ENCODE measurements at places on chromosomes 5 and 9.

DNA sequence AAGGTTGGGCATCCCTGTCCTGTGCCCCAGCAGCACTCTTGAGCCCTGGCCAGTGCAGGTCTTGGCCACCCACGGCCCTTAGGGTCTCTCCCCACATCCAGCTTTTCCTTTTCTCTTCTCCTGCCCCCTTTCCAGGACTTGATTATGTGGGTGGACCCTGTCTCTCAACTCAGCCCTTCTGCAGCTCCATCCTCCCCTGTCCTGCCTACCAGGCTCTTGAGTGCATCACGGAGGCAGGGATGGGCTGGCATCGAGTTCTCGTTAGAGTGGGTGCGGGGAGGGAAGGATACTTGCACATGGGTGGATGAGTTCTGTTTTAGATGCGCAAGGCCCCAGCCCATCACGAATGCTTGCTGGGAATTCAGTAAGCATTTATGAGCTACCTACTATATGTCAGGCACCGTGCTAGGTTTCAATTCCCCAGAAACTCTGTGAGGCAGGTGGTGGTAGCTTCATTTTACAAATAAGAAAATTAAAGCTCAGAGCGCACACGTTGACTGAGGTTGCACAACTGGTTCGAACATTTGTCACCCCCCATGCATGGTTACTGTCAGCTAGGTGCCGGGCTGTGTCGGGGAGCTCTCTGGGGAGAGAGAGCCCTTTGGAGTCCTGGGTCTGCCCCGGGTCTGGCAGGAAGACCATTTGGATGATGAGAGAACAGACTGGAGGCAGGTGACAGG lies 144.6 kb upstream of the PITX1 start:
- no peak for DNase-seq

DNA sequence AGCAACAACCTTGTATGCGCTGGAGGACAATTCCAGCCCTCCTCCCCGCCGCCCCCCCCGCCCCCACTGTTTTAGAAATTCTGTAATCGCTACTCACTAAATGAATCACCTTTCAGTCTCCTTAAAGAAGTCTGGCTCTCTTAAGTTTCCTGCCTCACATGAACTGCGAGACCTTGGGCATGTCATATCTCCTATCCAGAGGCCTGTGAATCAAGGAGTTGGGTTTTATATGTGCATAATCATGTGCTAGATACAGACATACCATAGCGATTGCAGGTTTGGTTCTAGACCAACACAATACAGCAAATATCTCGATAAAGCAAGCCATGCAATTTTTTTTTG lies 337 bp upstream of the DMAC1 start:
- no peak for DNase-seq

- no peak for DNase-seq
Observed at GRCh38 chr9:37383393-37383792, 39.1 kb upstream of the GRHPR start.

DNA sequence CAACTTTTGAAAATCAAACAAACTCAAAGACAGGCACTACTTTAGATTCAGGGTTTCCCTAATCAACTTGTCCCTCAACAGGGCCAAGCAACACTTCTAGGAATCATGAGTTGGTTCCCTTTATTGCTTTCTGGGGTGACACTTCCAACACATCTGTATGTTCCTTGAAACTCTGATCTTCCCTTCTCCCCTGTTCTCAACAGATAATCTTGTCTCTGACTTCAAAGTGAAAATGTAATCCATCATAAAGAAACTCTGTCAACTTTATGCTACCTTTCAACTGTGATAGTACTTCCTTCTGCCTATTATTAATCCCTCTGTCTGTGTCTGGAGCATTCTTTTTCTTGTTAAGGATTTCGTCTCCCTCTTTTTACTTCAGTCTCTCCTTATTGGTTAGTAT lies 250.1 kb upstream of the MEF2C start:
- DNase-seq = no peak

DNA sequence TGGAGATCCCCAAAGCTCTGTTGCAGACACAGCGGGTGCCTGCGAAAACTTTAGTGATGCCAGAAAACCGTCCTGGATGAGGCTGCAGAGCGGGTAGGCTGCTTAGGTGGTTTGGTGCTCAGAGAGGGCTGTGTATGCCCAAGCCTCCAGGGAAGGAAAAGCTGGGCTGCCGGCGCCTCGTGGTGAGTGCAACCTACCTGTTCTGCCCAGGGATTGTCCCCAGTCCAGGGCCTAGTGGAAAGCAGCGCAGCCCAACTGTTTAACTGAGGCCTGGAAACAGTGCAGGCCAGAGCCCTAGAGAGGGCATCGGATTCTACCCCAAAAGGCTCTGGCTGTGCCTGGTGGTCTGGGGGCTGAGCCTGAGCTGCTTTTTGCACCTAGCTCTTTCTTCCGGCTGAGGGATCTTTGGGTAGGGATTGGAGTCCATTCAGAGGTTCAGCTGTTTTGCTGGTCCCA lies 2.8 kb downstream of the LMX1B start:
- no peak for DNase-seq

DNA sequence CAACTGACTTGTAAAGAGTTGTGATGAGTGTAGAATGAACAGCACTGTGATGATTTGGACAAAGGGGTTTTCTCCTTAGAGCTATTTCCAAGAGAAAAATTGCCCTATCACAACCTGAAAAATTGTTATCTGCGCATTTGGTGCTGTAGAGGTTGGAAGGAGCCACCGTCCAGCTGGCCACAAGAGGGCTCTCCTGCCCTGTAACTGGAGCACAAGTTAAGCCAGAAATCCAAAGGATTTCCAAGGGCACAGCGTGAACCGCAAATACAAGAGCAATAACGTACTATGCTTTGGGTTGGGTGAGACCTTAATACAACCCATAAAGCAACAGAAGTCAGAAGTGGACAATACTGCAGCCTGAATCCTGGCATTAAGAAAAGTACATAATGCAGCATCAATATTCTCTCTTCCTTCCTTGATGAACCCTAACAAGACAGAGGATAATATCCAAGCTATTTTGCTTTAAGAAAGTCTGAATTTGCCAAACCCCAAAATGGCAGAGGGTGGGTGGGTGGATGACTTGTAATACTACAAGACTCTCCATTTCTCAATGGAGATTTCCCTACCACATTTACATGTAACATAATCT lies 56.8 kb upstream of the SMIM32 start:
- DNase-seq = peak; percentile 21

DNA sequence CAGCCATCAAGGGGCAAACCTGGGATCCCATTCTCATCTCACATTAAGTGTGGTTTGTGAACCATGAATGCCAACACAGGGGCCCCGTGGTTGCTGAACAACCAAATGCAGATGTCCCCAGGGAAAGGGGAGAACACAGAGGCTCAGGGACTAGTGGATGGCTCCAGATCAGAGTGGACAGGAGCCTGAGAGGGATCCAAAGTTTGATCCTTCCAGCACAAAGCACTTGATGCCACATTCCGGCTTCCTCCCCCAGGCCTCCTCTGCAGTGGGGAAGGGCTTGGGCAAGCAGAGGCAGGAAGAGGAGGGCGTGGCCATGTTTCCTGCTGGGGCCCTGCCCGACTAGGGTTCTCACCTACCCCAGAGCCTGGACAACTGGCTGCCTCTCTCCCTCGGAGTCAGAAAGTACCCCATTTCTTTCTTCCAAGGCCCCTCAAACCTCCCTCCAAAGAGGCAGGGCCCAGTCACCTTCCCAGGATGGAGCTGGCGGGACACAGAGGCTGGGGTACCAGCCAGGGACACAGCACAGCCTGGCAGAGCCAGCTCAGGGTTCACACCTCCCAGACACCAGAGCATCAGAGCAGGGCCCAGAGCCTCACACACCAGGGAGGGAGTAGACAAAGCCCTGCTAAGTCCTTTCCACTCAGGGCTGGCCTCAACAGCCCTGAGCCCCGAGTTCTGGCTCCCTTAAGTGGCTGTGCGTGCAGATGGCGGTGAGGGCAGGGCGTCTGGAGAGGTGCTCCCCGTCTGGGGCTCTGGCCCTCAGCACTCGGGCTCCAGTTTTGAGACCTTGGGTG lies 4.3 kb upstream of the RNF44 start:
- DNase-seq = peak; percentile 79

DNA sequence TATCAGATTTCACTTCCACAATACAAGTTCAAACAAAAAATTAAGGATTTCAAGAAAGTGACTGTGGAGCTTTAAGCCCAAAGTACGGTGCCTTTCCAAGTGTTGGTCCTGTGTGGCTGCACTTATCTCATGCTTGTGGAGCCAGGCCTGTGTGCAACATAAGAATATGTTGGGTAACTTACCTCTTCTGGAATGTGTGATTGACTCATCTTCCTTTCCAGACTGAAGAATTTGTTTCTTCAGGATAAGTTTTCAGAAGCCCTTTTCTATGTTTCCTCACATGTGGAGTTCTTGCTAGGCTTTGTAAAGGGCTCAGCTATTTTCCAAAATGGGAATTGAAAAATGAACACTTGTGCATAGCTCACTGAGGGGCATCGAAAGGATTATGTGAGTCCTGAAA lies 485.1 kb upstream of the PAPPA start:
- no peak for DNase-seq

- peak; percentile 86 for DNase-seq
Observed at GRCh38 chr5:151213803-151214613, 9.9 kb downstream of the CCDC69 start.

DNA sequence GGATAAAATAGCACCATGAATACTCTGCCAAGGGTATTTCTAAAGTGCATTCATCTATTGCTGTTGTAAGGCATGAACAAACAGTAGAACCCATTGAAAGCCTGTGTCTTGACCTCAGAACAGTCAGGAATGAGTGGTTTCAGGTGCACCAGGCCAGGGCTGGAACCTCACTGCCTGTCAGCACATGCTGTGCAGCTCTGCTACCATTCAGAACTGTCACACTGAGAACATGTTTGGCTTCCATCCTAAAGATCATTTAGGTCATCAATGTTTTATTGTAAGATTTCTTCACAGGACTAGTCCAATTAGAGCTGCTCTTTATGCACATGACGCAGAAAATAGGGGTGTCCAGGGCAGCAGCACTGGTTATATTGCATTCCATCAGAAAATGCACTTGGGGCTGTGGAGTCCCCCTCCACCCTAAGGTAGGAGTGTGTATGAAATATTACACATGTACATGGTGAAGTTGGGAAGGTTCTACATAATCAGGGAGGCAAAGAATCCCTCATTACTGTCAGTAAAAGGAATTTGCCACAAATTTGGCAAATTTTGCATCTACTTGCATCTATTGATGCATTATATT lies 408.0 kb downstream of the CTNND2 start:
- DNase-seq = no peak

- no peak for DNase-seq
Observed at GRCh38 chr5:162160401-162160800, 92.8 kb downstream of the GABRG2 start.

GRCh38 chr5:17294639-17295311 lies 77.3 kb downstream of the BASP1 start:
- no peak for DNase-seq

- no peak for DNase-seq
Observed at GRCh38 chr9:105173306-105173705, 71.1 kb upstream of the SLC44A1 start.

DNA sequence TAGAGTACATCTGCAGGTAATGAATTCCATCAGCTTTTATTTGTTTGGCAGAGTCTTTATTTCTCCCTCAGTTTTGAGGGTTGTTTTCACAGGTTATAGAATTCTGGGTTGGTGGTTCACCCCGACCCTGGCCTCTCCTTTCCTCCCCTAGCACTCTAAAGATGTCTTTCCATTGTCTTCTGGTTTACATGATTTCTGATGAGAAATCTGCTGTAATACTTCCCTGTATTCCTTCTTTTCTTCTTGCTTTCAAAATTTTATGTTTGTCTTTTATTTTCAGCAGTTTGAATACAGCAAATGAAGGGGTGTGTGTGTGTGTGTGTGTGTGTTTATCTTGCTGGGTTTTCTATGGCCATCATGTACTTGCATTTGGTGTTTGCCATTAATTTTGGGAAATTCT lies 312.0 kb upstream of the RPS23 start:
- DNase-seq = no peak

DNA sequence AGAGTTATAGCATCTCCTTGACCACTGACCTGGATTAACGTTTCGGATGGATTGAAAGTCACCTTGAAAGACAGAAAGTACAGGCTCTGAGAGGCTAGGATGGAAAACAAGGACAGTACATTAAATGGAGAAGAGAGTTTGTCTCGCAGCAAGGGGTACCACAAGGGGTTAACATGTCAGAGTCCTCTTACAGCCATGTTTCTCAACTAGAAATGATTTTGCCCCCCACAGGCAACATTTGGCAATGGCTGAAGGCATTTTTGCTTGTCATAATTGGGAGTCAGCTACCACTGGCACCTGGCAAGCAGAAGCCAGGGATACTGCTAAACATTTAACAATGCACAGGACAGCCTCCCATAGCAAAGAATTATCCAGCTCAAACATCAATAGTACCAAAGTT lies 90.8 kb upstream of the EQTN start:
- no peak for DNase-seq

- no peak for DNase-seq
Observed at GRCh38 chr5:14414656-14415023, 167.0 kb upstream of the OTULINL start.

DNA sequence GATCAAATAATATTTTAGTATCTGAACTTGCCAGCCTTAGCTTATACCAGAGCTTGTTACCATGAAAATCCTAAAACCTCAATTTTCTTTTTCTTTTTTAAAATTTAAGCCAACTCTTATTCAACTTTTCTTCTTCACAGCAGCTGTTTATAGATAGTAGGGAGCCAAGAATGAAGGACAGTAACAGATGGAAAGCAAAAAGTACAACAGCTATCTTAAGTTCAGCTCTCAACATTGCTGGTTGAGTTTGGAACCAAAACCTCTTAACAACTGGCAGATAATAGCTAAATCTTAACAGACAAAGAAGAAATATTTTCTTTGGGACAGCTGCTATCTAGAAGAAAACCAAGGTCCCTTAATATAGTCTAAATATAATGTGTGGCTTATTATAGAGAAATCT lies 74.7 kb downstream of the PJA2 start:
- DNase-seq = no peak

DNA sequence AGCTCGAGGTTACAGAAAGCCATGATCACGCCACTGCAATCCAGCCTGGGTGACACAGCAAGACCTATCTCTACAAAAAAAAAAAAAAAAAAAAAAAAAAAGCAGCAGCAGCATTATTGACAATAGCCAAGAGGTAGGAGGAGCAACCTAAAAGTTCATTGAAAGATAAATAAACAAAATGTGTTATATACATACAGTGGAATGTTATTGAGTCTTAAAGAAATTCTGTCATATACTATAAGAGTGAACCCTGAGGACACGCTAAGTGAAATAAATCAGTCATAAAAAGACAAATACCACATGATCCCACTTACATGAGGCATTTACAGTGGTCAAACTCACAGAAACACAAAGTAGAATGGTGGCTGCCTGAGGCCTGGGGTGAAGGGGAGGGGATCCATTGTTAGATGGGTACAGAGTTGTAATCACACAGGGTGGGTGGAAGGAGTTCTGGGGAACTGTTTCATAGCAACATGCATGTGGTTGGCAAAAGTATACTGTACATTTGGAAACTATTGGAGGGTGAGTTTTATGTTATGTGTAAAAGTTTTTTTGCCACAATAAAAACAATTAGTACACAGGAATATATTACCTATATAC lies 77.2 kb downstream of the MLLT3 start:
- no peak for DNase-seq

DNA sequence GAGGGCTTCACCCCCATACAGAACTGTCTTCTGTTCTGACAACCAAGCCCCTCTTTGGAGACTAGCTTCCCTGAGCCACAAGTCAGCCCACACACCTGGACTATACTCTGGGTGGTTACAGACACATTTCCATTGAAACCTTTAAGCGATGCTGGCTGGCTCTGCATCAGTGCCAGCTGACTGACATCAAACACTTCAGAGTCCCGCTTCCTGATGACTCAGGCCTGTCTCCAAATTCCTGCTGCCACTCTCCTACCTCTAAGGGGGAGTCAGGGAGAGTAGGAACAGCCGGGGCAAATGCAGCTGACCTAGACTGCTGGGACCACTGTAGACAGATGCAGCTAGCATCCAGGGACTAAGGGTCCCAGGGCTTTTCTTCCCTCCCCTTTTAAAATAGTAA lies 59.4 kb downstream of the SIL1 start:
- DNase-seq = no peak
